ENCODE measurements at places on chromosomes 4 and X.

DNA sequence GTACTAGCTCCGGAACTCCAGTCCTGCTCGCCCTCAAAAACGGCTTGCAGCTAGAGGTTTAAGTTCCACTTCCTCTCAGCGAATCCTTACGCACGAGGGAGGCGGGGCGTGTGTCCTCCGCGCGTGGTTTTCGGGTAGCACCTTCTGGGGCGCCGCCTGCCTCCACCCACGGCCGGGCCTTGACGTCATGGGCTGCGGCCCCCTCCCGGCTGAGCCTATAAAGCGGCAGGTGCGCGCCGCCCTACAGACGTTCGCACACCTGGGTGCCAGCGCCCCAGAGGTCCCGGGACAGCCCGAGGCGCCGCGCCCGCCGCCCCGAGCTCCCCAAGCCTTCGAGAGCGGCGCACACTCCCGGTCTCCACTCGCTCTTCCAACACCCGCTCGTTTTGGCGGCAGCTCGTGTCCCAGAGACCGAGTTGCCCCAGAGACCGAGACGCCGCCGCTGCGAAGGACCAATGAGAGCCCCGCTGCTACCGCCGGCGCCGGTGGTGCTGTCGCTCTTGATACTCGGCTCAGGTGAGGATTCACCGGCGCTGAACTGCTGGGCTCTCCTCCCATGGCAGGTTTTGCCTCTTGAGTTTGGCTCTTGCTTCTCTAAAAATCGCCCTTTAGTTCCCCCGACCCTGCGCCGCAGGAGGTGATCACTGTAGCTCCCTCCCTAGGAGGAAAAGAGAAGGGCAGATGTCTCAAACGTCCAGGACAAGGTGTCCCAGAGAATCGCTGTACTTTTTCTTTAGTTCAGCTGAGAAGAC is at the start of gene AREG:
Gene AREG (plus strand): TSS at position 246 of the 752 bp plus-strand sequence. CDS start 210 bp downstream, at position 456.
- no peak for DNase-seq

DNA sequence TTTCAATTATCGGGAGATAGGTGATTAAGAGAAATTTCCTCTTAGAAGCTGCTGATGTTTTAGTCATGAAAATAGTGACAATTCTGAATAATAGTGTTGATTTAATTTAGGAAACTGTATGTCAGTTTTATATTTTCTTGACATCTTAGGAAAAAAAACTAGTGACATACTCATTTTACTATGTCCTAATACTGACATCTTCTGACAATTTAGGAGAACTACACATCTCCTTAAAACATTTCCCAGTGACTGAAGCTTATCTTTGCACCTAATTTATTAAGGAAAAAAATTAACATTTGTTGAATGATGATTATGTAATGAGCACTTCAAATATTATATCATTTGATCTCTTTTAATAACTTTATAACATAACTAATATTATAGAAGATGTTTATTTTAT is 42.0 kb upstream of the RBMXL3 start:
- no peak for DNase-seq

DNA sequence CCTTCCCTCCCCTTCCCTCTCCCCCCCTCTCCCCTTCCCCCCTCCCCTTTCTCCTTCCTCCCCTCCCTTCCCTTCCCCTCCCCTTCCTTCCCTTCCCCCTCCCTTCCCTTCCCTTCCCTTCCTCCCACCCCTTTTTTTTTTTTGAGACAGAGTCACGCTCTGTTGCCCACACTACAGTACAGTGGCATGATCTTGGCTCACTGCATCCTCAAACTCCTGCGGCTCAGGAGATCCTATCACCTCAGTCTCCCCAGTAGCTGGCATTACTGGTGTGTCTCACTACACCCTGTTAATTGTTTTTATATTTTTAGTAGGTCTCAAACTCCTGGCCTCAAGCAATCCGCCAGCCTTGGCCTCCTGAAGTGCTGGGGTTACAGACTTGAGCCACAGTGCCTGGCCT is 66.6 kb downstream of the TBC1D9 start:
- no peak for DNase-seq

GRCh38 chr4:1137063-1137776 is 23.9 kb upstream of the RNF212 start:
- no peak for DNase-seq

- no peak for DNase-seq
These were observed 23.0 kb upstream of the UGT2B15 start for GRCh38 chr4:68693325-68694075.

GRCh38 chr4:4913147-4913561 is 53.7 kb downstream of the MSX1 start:
- DNase-seq = no peak

GRCh38 chr4:73152893-73153292 is 83.4 kb upstream of the COX18 start:
- no peak for DNase-seq

DNA sequence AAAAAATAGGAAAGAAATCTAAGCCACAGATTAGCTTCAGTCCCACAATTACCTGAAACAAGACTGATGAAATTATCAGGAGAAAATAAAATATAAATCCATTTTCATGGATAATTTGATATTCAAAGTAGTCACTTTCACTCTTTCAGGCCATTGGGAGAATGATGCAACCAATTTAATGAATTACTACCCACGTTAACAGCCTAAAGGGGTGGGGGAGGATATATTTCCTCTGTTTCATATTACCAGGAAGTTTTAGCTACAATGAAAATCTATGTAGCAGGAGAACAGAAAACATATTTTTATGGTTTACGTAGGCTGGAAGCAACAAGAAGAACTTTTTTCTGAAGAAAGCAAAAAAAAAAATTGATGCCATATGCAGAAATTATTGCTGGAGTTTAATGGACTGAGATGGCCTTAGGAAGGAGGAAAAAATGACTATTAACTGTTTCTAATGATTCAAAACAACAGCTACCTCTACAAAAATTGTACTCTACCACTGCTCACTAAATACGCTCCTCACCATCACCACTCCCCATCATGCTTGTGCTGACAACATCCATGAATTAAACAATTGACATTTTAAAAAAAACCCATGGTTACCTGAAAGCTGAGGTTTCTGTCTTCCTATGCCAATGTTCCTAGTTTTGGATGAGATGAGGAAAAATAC is 100.9 kb downstream of the CXXC4 start:
- DNase-seq = no peak

GRCh38 chrX:155056471-155056870 is 14.5 kb downstream of the CMC4 start:
- DNase-seq = no peak

GRCh38 chr4:46266106-46266505 is 123.8 kb downstream of the GABRA2 start:
- no peak for DNase-seq

DNA sequence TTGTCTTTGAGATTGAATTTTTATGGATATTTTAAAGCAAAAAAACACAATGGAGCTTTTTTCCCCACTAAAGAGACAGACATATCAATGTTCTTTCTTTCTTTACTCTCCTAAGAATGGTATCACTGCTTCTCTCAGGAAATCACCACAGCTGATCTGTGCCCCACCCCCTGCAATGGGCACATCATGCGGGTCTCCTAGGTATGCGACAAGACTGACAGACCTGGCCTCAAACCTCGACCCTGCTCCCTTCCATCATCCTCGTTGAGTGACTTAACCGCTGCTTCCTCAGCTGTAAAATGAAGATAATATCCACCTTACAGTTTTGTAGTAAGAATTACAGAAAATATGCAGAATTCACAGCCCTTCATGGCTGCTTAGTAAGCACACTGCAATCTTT is 58.3 kb downstream of the LEF1 start:
- no peak for DNase-seq

GRCh38 chrX:21382715-21383114 is 8.5 kb downstream of the CNKSR2 start:
- DNase-seq = no peak

DNA sequence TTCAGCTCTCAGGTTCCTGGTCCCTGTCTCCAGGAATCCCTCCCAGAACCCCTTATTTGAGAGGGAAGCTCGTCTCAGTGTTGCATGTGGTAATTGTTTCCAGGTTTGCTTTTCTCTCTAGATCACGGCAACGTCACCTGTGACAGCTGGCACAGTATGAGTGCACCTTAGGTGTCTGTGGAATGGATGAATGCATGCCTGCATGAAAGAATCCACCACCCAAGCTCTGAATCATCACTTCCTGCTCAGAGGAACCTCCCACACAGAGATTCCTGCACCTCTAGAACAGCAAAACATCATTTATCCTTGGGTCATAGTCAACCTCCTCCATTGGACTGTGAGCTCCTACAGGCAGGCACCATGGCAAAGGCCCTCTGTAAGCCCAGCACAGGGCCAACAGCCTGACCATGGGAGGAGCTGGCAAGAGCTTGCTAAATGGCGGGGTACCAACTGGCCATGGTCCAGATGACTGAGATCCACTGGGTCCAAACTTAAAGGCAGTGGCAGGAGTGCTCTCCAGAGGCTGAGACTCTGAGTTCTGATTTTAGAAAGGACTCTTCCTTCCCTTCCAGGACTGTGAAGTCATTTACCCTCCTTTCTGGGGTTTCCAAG is 116.2 kb downstream of the SLC2A9 start:
- no peak for DNase-seq

DNA sequence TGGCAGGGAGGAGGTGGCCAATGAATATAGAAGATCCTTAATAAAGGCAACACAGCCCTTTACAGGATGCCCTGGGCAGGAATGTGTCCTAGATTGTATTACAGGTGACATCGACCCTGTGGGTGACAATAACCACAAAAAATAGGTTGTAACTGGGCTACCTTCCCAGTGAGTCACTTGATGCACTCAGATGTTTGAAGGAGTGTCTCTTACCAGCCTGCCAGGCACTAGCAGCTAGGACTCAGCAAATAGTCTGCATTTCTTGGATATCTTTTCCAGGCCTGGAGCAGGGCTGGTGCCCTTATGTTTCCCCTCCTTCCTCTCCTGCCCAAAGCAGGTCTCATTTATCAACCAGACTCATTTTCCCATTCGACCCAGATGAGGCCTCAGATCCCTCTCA is 50.9 kb upstream of the TMEM164 start:
- DNase-seq = no peak

DNA sequence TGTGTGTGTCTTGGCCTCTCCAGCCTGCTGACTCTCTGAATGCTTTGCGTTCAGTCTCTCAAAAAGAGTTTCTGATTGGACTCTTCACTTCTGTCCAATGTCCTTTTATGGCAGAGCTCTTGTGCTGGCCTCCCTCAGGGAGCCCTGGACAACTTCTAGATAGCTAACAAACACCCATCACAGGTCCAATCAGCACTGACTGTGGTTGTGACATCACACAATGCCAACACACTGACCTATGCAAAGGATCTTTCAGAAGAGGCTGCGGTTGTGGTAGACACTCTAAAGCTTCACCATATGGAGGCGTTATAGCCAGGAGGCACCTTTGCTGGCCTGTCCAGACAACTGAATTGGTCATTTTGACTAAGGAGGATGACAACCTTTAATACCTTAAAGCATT is 53.8 kb upstream of the LSM6 start:
- DNase-seq = no peak

- DNase-seq = no peak
These were observed 27.3 kb upstream of the CT83 start for GRCh38 chrX:116490104-116490503.

GRCh38 chrX:69185886-69186285 is 20.6 kb upstream of the PJA1 start:
- DNase-seq = no peak

GRCh38 chrX:77693594-77693993 is 92.4 kb downstream of the ATRX start:
- no peak for DNase-seq

- no peak for DNase-seq
These were observed 87.0 kb downstream of the PAK3 start for GRCh38 chrX:111182997-111183396.

GRCh38 chr4:48081196-48081595 is 52.9 kb downstream of the TXK start:
- no peak for DNase-seq

- no peak for DNase-seq
These were observed 7.5 kb upstream of the FAM184B start for GRCh38 chr4:17788956-17789355.

DNA sequence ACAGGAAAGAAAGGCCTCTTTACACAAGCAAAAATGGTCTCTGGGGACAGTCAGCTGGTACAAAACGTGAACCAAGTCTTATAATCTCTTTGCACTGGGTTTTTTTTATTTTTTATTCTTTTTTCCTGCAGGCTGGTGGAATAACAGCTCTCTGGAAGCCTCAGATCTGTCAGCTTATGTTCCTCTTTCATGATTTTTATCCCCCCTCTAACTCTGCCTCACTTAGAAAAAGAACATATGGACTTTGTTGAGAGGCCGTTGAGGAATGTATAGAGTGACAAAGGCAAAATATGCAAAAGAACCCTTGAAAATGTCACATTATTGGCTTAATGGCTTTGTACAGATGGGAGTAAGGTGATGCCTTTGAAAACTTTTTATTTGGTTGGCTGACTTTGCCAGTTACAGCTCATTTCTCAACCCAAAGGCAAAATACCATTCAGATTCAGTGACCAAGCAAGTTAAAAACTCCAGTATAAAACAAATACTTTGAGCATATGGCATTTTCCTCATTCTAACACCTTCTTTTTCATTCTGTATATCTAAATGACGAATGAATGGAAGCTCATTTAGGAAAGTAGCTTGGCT is 111.1 kb downstream of the RNF150 start:
- no peak for DNase-seq

DNA sequence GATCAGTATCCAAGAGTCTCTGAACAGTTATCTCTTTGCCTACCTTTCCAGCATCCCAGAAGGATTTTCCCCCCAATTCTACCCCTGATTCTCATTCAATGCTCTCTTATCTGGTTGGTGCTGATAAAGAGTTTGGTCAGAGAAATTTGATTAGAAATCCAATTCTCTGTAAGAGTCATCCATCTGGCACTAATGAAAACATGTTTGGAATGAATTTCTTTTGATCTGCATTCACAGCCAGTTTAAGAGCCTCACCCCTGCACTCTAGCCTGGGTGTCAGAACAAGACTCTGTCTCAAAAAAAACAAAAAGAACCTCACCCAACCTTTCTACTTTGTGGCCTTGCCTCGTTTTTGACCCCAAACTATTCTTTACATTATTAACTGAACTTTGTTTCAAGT is 122.1 kb downstream of the MANBA start:
- no peak for DNase-seq

GRCh38 chr4:171117457-171117856 is 695.7 kb upstream of the GALNTL6 start:
- DNase-seq = no peak
